Naive thymus-derived CD8-positive, alpha-beta T cell (primary cell): ENCODE measurements at places on chromosomes 12 and 14. TPM values are rescaled to one million over a fixed set of nuclear protein-coding genes. Genes with fewer than 3 reads are reported as not detected.

DNA sequence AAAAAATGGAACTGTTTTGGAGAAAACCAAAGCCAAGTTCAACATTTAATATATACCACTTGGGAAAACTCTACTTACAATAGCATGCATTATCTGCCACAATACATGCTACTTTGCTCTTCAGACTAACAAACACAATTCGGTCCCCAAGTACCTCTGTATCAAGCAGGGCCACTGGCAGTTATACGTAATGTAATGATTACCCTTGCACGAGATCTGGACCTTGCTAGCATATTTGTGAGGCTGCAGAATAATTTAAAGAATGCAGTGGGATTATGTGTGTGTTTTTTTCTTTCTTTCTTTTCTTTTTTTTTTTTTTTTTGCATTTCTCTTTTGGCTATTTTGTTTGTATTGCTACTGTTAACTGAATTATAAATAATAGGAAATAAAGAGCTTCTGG is 22.8 kb upstream of the PYGL start:
- H3K4me1 ChIP-seq = no peaks in the 10 kb centered on the region
- no peak overlapping the region for H3K27ac ChIP-seq
- no peak for DNase-seq

DNA sequence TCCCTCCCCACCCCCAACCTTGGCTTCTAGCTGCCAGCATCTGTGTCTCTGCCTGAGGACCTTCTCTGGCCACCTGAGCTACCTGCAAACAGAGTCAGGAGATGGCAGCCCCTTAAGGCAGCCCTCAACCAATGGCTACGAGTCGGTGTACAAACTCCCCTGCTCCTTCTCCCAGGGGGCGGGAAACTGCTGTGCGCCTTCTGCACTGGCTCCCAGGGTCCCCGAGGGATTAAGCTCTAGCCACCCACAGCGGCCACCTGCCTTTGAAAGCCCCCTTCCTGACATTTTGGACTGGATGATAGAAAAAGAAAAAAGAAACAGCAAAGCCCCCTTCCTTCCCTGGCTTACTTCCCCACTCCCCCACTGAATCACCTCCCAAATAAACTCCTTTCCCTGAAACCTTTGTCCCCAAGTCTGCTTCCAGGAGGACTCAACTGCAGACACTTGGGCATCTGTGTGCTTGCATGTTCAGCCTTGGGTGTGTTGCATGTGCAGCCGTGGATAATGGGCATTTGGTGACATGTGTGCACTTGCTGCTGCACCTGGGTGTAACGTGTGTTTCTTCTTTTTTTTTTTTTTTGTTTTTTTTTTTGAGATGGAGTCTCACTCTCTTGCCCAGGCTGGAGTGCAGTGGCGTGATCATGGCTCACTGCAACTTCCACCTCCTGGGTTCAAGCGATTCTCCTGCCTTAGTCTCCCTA is 6.0 kb downstream of the SDS start:
- H3K36me3 ChIP-seq = no peaks in the 10 kb centered on the region
- peaks cover 2% of the 10 kb centered on the region for H3K27me3 ChIP-seq
- no peak for DNase-seq
- no peak overlapping the region for H3K4me3 ChIP-seq
- H3K27ac ChIP-seq = no peak overlapping the region
- H3K4me1 ChIP-seq = no peaks in the 10 kb centered on the region

GRCh38 chr12:103308396-103308795 is 187.4 kb downstream of the C12orf42 start:
- DNase-seq = no peak
- H3K4me1 ChIP-seq = no peaks in the 10 kb centered on the region
- peaks cover 6% of the 10 kb centered on the region for H3K36me3 ChIP-seq
- no peaks in the 10 kb centered on the region for H3K27me3 ChIP-seq
- no peak overlapping the region for H3K27ac ChIP-seq

GRCh38 chr14:95068521-95068920 is 88.8 kb downstream of the DICER1 start:
- H3K4me1 ChIP-seq = no peaks in the 10 kb centered on the region
- DNase-seq = no peak
- no peak overlapping the region for H3K4me3 ChIP-seq
- no peak overlapping the region for H3K27ac ChIP-seq
- H3K36me3 ChIP-seq = no peaks in the 10 kb centered on the region

DNA sequence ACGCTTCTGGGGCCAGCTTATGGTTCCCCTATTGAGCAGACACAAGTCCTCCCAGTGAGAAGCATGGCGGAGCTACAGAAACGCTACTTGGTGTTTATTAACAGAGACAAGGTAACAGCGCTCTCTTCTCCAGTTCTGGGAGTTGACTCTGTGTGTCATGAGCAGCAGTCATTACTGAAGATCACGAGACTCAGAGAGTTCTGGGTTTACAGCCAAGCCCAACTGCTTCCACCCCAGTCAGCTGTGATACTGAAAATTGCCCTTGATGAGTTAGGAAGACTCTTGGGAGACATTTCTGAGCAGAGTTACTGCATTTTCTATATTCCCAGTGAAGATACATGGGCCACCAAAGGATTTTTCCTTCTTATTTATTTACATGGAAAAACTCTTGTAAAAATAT is 48.6 kb downstream of the CFAP251 start:
- H3K27me3 ChIP-seq = no peaks in the 10 kb centered on the region
- H3K4me3 ChIP-seq = no peak overlapping the region
- H3K36me3 ChIP-seq = no peaks in the 10 kb centered on the region
- H3K4me1 ChIP-seq = peaks cover 3% of the 10 kb centered on the region

DNA sequence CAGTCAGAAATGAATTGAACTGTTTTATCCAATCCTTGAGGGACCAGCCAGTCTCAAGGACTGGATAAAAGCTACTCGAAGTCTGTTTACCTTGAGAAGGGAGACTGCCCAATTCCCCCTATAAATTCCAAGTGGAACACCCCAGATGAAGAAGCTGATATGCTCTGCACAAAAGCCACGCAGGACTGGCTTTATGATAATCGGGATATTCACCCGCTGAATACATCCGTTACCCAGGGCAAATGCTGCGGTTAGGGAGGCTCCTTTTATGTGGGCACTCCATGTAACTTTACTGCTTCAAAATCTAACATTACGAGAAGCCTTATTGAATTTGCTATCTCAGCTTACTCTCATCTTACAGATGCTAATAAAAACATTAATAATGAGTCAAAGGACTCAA is 119.1 kb downstream of the DENND5B start:
- H3K36me3 ChIP-seq = no peaks in the 10 kb centered on the region
- no peaks in the 10 kb centered on the region for H3K27me3 ChIP-seq
- no peak overlapping the region for H3K4me3 ChIP-seq
- DNase-seq = no peak
- H3K4me1 ChIP-seq = peaks cover 4% of the 10 kb centered on the region

GRCh38 chr12:131720921-131721320 is 10.0 kb downstream of the SFSWAP start:
- no peak for DNase-seq
- no peaks in the 10 kb centered on the region for H3K27me3 ChIP-seq
- no peak overlapping the region for H3K27ac ChIP-seq
- H3K36me3 ChIP-seq = peaks cover 93% of the 10 kb centered on the region
- H3K4me3 ChIP-seq = no peak overlapping the region

DNA sequence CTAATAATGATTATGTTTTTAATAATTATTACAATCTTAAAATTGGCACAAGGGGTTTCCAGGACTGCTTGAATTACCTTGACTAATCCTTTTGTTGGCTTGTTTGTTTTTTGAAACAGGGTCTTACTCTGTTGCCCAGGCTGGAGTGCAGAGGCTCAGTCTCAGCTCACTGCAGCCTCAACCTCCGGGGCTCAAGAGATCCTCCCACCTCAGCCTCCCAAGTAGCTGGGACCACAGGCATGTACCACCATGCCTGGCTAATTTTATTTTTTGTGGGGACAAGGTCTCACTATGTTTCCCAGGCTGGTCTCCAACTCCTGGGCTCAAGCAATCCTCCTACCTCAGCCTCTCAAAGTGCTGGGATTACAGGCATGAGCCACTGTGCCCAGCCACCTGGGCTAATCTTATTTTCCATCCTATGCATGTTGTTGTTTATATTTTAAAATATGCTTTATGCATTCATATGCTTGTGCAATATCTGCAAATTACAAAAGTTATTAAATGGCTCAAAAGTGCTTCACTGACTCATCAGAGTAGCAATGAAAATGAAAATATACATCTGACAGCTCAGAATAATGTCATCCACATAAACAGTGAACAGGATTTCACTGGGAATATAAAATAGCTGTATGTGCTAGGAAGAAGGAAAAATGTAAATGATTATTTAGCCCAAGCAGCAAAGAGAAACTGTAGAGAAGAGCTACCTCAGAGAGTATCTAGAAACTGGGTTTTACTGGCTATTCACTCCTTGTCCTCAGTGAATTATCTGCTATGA is 24.8 kb upstream of the PLEKHG6 start:
- H3K27me3 ChIP-seq = peaks cover 6% of the 10 kb centered on the region
- no peak overlapping the region for H3K4me3 ChIP-seq
- H3K36me3 ChIP-seq = no peaks in the 10 kb centered on the region

RAPGEF3 gene
- 0.27 TPM for polyA plus RNA-seq

KCNC2 gene
- not detected for polyA plus RNA-seq

PRDM4 gene
- polyA plus RNA-seq = 19.1 TPM
